ENCODE measurements at places on chromosomes 1 and 21.
A peak's percentile ranks its signal among the peaks of the same experiment; 100 is the strongest.

DNA sequence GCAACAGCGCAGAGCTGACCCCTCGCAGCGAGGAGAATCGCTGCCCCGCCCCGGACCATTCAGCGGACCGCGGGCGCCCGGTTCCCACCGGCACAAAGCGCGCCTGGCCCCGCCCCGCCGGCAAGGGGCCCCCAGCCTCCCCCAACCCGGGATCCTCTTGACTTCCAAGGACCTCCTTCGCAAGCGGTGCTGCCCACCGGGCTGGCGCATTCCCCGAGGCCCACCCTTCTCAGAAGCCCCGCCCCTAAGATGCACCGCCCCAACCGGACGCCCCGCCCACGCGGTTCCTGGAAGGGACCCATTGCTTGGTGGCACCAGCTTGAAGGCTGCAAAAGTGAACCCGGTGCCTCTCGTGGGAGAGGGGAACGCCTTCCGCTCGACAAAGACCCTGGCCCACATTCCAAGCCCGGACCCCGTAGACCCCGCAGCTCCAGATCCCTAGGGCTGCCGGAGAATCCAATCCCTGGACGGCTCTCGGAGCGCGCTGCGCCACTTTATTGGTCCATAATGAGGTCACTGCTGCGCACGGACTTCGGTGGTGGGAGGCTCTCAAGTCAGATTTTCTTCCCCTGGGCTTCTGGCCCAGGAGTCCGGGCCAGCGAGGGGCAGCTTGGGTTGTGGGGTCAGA lies 2.0 kb downstream of the HES3 start:
- DNase-seq, result no peak

DNA sequence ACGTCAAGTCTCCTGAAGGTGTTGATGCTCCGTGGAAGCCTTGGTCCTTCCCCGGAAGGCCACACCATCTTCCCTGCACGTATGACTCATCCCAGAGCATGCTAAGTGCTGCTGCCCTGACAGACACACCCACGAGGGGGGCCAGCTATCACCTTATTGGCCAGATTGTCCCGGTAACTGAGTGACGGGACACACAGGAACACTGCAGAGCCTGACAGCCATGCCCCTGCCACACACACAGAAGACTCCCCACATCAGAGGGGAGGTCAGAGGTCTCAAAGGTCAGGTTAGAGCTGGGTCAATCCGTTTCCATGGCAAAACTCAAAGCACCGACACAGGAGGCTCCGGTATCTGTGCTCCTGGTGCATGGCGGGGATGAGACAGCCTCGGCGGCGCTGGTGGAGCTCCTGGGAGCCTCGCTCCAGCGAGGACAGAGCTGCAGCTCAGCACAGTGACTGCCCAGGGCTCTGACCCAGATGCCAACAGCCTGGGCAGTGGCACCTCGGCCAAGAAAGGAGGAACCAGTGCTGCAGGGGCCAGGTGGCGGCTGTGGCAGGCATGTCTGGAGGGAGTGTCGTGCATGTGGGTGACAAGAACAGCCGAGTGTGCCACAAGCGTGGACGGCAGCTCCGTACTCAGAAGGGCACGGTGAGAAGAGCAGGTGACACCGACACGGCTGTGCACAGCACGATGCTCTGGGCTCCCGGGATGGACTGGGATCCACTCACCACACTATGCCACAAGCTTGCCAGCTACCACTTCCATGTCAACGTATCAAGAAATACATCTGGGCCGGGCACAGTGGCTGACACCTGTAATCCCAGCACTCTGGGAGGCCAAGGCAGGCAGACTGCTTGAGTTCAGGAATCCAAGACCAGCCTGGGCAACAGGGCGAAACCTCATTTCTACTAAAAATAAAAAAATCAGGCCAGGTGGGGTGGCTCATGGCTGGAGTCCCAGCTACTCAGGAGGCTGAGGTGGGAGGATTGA lies 14.8 kb upstream of the TMEM240 start:
- peak; percentile 74 for DNase-seq

DNA sequence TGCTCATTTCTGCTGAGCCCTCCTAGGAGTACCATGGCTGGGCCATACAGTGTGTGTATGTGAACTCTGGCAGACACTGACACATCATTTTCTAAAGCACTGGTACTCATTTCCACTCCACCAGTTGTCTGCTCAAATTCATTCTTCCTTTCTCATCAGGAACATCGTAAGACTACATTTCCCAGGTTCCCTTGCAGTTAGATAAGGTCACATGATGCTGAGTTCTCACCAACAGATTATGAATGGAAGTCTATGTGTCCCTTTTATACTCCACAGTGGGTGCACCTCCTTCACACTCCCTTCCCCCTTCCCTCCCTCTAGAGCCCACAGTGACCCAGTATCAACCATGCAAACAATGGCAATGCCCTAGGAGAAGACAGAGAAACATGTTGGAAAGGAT lies 38.3 kb upstream of the PAX7 start:
- DNase-seq, result no peak

DNA sequence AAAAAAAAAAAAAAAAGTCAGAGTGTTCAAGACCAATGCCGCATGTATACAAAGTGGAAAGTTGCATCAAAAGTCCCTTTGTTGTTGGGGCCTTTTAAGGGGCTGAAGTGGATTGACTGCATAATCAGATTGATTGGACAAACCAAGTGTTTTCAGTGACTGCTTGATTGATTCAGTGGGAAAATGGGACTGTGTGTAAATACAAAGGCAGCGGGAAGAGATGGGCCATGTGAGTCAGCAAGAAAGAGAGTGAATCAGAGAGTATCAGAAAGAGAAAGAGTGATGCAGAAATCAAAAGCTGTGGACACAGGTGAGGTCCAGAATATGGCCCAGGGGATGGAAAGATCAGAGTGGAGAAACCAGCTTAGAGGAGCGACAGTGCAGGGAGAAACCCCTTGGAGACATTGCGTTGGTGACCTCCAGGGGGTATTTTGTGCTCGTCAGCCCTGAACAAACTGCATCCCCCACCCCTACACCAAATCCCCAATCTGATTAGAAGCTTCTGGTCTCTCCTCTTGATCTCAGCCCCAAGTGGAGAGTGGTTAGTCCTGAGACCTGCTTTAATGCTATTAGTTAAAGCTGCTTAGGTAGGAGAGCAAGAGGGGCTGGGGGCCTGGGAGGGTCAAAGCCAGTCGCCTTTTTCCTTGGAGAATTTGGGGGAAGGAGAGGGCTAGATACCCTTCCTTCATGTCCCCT lies 5.1 kb upstream of the ETV3L start:
- DNase-seq, result peak; percentile 36

- no peak for DNase-seq
These were observed 169.8 kb downstream of the TTLL7 start for GRCh38 chr1:83829106-83829505.

DNA sequence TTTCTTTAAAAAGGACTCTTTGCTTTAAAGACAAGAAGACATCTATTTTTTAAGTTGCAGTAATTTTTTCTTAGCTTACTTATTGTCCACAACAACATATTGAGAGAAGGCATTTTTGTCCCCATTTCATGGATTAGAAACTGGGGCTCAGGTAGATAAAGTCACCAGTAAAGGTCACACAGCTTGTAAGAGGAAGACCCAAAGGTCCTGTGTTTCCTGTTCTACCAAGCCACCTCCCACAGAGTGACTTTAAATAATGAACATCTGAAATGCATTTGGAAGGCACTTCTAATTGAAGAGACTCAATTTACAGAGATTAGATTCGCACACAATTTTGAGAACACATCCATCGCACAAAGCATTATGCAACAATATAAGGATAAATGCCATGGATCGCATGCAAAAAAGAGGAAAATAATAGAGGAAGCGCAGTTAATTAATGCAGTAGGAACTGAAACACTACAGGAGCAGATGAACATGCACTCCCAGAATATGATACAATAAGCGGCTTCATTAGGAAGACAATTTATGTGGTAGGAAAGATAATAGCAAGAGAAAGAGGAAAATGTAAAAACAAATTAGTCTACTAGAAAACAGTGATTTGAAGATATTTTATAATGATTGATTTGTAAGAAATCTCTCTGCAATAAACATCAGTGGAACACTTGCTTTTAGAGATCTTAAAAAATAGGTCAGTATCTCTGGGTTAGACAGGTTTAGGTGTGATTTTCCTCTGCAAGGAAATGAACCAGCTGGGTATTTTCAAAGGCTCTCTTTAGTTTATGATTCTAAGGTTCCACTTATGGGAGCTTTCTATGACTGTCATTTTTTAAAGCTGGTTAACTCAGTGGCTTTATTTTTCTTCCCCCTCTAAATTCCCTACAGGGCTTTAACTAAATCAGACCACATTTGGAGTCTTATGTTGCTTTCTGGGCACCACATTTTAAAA lies 27.1 kb upstream of the CD2 start:
- DNase-seq, result no peak

GRCh38 chr1:76300556-76300955 lies 226.0 kb downstream of the ST6GALNAC3 start:
- DNase-seq, result no peak

- no peak for DNase-seq
These were observed 40.3 kb downstream of the TAS1R2 start for GRCh38 chr1:18819203-18819602.

DNA sequence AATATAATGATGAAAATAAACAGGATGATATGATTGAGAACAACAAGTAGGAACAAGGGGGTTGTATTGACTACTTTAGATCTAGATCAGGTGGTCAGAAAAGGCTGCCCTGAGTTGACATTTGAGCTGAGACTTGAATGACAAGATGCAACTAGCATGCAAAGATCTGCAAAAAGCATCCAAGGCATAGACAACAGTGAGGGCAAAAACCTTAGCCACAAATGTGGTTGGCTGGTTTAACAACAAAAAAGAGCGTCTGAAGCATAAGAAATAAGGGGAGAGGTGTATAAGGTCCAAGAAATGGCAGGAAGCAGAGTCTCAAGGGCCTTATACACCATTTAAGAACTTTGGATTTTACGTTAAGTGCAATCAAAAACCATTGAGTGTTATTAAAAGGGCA lies 3.2 kb downstream of the RAB3GAP2 start:
- no peak for DNase-seq

DNA sequence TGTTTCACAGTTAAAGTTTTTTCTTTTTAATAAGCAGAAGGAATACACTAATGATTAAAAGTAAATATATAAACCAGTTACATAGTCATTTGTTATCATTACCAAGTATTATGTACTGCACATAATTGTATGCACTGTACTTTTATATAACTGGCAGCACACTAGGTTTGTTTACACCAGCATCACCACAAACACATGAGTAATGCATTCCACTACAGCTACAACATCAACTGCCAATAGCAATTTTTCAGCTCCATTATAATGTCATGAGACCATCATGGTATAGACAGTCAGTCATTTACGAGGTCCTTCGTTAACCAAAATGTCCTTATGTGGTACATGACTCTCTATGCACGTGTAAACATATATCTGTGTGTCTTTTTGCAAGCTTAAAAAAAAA lies 35.2 kb downstream of the SCYL3 start:
- DNase-seq, result no peak

GRCh38 chr1:172229942-172230341 lies 190.5 kb upstream of the C1orf105 start:
- DNase-seq, result no peak

- no peak for DNase-seq
These were observed 515.1 kb upstream of the PTBP2 start for GRCh38 chr1:96206451-96206850.

DNA sequence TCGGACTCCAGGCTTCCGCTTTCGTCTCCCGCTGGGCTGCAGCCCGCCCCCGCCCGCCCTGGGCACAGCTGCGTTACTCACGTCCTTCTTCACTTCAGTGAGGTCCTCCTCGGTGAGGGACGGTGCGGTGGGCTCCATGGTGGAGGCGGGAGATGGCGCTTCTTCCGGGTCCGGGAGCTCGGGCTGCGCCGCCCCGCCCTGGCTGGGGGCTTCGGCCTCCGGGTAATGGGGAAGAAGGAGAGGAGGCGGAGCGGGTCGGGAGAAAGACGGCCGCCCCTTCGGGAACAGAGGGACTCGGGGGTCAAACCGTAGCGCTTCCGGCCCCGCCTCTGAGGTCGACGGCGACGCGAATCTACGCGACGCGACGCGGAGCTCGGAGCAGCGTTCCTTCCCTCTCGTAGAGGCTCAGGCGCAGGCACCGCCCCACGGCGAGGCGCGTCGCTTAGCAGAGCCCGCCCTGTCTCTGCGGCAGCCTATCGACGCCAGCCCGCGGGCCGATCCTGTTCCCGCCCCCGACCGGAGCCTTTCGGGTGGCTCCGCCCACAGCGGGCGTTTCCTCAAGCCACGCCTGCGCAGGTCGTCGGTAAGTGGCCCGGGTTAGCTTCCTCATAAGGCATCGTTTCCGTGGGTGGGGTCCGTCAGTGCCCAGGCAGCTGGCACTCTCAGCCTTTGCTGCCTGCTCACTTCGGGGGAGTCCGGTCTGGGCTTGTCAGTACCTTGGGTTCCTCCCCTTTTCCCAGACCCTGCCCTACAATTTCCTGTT lies at the start of gene BCL10:
BCL10 (minus strand) TSS at position 418 of the 763 bp plus-strand sequence; CDS start at position 138, 280 bp downstream.
- peak; percentile 80 for DNase-seq

DNA sequence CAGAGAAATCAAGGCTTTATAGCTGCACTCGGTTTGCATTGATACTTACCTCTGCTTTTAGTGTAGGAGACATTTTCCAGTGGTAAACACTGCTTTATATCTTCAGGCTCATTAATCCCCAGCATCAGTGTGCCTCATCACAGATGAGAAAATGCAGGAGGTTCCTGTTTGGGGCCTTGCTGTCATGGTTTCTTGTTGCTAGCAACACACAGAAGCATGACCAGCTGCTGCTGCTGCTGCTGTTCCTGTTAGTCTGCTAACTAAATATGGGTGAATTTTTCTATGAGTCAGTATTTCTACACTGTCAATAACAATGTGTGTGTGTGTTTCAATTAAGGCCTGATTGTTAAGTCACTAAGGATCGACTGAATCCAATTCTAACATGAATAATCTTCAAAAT lies 85.8 kb upstream of the RGS1 start:
- no peak for DNase-seq

DNA sequence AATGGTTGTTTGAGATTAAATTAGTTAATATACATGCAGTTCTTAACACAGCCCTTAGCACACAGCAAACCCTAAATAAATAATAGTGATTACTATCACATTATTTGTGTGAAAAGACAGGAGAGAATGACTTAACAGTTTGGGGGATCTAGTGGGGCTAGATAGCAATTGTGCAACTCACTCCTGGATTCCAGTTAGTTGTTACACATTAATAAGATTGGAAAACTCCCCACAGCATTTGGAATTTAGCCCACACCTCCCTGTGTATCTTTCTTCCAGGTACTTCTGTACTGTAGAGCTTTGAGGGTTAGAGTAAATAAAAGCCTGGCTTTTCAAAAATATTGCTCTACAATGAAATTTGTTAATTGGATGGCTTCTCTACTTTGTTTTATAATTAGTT lies 93.2 kb downstream of the KCTD3 start:
- DNase-seq, result no peak

- DNase-seq, result peak; percentile 17
These were observed 30.3 kb upstream of the PLA2G2C start for GRCh38 chr1:20216574-20216973.

GRCh38 chr1:24085546-24085945 lies 26.4 kb downstream of the MYOM3 start:
- no peak for DNase-seq

DNA sequence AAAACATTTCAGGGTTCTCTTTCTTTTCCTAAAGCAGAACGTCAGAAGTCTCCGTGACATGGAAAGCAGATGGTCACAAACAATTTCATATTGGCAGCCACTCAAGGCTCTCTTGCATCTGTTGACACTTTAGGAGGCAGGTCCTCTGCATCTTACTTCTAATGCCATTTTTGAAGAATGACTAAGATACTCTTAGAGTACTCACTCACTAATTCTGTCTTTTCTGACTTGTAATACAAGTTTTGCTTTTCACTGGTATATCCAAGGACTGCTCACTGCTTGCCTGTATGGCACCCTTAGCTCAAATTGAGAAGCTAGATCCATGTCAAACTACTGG lies 68.3 kb downstream of the PRRX1 start:
- no peak for DNase-seq

All from H54 (cell line).